Spinal cord (tissue), 10 donors: ENCODE measurements at places on chromosomes 5 and 9. TPM values are rescaled to one million over a fixed set of nuclear protein-coding genes. Genes with fewer than 3 reads are reported as not detected.

- DNase-seq: peak; percentile 91
These were observed 14.7 kb downstream of the RAD1 start for GRCh38 chr5:34900652-34901051.

DNA sequence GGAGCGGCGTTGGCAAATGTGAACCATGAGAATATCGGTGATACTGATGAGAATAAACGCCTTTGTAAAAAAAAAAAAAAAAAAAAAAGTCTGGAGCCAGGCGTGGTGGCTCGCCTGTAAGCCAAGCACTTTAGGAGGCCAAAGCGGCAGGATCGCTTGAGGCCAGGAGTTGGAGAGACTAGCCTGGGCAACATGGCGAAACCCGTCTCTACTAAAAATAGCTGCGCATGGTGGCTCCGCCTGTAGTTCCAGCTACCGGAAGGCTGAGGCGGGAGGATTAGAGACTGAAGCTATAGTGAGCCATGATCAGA lies 425 bp upstream of the NFX1 start:
- no peak for DNase-seq

DNA sequence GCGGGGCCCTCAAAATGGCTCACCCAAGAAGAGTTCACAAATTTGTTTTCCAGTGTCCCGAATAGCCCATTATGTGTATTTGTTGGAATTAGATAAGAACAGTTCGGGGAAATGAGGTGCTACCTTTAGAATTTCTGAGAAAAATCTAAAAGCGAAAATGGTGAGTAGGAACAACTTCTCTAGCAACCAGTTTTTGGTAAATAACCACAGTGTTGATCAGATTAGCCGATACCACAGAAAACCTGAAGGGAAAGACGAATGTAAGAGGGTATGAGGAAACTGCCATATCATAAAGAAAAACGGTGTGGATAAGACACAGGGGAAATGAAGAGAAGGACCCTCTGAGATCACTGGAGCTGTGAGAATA lies 31.0 kb downstream of the ADAM19 start:
- DNase-seq: no peak

The SPOCK1 gene
- total RNA-seq: 31.8 TPM

- peak; percentile 42 for DNase-seq
These were observed 51.9 kb downstream of the NIPAL4 start for GRCh38 chr5:157511651-157512644.

The AK8 gene
- total RNA-seq: 2.3 TPM

GRCh38 chr5:174327317-174327864 lies 281.9 kb downstream of the NSG2 start:
- no peak for DNase-seq

DNA sequence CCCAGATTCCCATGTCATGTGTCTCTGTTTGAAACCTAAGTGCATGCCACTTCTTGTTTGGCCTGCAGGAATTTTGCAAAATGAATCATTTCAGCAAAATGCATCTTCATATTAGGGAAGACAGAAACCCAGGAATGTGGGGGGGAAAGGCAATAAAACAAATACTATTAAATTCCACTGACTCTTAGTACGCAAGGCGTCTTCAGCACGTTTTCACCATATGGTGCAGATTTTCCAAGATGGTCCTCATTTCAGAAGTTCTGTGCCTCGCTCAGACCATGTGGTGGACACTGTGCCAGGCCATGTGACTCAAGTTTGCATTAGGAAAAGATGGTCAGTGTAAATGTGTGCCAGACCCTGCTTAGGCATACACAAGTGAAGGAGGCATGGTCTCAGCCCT lies 184.0 kb downstream of the ACTL7B start:
- no peak for DNase-seq

DNA sequence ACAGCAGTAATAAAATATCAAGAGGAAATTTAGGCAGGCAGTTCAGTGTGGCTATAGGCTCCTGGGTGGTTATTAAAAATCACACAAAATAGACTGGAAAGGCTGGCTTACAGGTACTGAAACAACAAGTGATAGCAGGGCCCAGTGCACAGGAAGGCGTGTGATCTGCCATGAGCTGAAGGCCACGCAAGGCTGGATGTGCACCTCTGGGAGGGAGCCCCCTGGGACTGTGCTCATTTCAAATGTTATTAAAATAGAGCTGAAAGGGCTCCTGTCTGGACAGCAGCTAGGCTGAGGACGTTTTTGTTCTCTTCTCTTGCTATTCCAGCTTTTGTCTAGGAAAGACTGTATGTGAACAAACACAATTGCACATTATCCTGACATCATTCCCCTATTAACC lies 324.3 kb upstream of the RFX3 start:
- no peak for DNase-seq

DNA sequence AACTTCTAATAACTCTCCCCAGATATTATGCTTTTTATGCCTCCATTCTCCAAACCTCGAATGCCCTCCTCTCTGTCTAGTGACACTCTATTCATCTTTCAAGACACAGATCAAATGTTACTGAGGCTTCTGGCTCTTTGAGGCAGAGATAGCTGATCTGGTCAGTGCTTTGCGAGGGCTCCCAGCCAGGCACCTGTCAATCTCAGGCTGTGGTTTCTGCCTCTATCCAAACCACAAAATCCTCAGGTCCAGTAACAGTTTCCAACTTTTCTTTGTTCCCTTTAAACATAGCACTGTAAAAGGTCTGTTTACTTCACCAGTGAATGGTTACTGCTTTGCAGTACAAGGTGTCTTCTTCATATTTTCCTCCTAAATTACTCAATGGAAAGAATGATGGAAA lies 11.5 kb upstream of the STK32A start:
- no peak for DNase-seq

GRCh38 chr5:34498572-34498971 lies 157.6 kb upstream of the RAI14 start:
- no peak for DNase-seq

DNA sequence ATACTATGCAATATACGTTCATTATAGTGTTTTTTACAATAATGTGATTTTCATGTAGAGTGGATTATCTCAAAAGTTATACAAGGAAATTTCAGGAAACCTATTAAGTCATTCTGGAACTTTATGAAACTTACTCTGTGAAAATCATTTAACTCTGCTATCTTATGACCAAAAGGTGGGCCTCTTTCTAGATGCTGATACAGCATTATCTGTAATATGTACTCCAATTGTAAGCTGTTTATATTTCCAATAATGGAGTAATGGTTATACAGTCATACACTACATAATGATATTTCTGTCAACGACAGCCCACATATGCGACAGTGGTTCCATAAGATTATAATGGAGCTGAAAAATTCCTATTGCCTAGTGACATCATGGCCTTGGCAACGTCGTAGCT lies 18.8 kb upstream of the PCSK5 start:
- DNase-seq: no peak

The ALDH1A1 gene
- total RNA-seq: 74.5 TPM

GRCh38 chr5:1515921-1516571 lies 7.7 kb downstream of the LPCAT1 start:
- no peak for DNase-seq

DNA sequence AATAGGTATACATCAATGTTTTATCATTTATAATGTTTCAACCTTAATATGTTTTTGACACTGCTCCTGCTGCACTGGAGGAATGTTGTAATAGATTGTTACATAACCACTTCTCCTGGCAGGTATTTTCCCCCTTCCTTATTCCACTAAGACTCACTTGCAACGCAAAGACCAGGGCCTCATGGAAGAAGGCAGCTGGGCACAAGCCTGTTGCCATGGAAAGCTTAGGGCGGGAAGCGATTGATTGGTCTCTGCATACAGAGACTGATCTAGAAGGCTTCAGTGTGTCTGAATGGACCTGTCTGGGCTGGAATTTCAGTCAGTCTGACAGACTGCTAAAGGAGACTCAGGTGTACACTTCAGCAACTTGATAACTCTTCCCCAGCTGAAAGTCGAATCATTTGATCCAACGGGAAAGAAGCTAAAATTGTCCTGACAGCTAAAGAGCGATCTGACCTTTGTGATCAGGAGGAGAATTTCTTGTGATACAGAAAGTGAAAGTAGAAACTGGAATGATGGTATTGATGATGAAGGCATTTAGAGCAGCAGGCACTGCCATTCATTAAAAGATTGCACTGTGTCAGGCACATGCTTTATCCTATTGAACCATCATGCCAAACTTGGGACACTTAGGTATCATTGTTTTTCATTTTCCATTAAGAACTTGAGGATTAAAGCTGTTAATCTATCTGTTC lies 65.1 kb downstream of the GRIA1 start:
- DNase-seq: no peak

- no peak for DNase-seq
These were observed 66.9 kb upstream of the TMEM215 start for GRCh38 chr9:32716425-32716824.

The FLT4 gene
- 10.1 TPM for total RNA-seq

DNA sequence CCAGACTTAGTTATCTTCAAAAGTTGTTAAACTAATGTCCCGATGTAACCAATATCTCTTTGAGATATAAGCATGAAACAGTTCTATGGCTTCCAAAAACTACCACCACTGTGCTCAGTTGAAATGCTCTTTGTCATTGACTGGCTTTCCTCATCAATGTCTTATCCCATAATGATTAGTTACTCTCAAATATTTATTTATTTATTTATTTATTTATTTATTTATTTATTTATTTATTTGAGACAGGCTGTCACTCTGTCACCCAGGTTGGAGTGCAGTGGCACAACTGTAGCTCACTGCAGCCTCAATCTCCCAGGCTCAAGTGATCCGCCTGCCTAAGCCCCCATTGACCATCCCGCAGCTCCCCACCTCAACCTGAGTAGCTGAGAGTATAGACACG lies 28.0 kb upstream of the MLLT3 start:
- DNase-seq: no peak

The PRDM9 gene
- not detected for total RNA-seq

- DNase-seq: no peak
These were observed 159.0 kb downstream of the PJA2 start for GRCh38 chr5:109250533-109251329.

DNA sequence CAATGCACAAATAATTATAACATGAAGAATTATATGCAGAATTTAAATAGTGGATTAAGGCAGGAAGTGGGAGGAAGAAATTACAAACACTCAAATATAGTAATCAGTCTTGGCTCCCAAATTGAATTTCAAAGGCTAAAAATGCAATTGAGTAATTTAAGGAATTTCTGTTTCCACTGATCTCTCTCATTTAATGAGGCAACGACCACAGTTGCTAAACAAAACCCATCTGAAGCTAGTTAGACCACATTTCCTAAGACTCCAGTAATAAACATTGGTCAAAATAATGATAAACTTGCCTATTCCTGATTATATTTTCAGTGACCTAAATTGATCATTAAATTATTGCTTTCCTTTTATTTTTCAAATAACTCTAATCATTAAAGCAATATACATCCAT lies 174.3 kb upstream of the GRIN3A start:
- no peak for DNase-seq

The EGFLAM gene
- total RNA-seq: 124 TPM

DNA sequence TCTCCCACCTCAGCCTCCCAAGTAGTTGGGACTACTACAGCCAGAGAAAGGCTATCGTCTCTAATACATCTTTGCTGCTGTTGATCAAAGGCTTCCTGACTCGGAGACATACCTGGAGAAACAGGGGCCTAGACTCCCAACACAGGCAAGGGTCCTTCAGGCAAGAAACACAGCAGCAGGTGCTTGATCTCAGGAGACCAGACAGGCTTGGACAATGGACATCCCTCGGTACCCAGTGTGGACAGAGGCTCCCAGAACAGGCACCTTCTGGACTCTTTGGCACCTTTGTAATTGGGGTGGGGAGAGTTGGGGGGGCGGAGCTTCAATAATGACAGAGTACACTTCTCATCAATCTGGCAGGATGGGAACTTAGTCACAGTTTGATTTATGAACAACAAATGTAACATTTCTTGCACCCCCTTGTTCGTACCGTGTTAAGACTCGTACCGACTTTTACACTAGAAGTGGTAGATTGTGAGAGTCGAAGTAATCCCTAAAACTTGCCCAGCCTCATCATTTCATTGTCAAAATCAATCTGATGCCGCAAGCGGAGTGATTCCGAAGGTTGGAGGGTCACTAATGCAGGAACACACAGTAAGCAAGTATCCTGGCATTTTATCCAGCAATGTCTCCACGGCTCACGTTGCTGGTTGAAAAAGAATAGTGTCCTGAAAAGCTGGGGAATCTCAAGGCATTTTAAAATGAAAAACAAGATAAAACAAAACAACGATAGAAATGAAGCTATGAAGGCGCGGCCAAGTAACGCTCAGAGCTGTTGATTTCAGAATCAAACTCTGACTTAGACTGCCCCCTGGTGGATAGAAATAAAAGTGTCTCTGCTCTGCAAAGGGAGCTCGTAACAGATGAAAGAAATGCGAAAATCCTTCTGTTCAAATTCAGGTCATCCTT lies 46.4 kb upstream of the STK32A start:
- peak; percentile 80 for DNase-seq

The SPINK6 gene
- total RNA-seq: not detected

DNA sequence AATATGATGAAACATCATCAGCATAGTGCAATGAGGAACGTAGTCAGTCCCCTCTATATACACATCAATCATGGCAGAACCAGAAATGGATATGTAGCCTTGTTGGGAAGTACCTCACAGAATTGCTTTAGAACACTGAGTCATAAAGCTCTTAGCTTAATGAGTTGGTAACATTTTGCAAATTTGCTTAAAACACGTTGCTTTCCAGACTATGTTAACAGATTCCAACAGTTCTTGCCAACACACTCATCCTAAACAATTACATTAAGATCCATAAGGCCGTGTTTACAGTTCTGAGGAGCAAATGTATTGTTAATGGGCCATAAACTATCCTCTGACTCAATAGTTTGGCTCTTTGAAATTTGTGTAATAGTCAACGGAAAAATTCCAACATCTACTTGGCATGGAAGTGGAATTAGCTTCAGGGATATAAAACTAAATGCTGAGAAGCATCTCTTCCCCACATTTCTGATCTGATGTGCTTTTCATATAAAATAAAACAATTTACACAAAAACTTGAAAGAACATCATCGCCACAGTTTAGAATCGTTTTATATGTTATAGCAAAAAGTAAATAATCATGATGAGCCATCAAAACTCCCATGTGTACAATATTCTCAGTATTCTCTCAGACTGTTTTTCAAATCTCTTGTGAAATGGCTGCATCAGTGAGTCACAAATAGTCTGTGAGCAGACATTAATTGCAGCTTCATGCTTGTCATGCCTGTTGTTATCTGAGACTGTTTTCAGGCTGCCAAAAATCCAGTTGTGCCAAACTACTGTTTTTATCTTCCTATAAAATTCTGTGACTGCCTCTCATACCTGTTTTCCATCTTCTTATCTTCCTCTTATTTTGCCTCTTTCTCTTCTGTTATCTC lies 291.9 kb downstream of the COX7C start:
- peak; percentile 66 for DNase-seq

The MEIKIN gene
- 1.9 TPM for total RNA-seq
